Uterus (tissue), 4 donors: ENCODE measurements at places on chromosomes 7 and 10.
A peak's percentile ranks its signal among the peaks of the same experiment; 100 is the strongest.

GRCh38 chr10:69439813-69440506 is 11.3 kb upstream of the TSPAN15 start:
- DNase-seq = no peak

GRCh38 chr10:113716109-113716910 is 35.2 kb upstream of the PLEKHS1 start:
- DNase-seq = no peak

GRCh38 chr7:28685644-28686417 is 272.3 kb downstream of the TRIL start:
- DNase-seq = peak; percentile 95

- no peak for DNase-seq
Observed at GRCh38 chr7:123711832-123712293, 36.9 kb downstream of the WASL start.

DNA sequence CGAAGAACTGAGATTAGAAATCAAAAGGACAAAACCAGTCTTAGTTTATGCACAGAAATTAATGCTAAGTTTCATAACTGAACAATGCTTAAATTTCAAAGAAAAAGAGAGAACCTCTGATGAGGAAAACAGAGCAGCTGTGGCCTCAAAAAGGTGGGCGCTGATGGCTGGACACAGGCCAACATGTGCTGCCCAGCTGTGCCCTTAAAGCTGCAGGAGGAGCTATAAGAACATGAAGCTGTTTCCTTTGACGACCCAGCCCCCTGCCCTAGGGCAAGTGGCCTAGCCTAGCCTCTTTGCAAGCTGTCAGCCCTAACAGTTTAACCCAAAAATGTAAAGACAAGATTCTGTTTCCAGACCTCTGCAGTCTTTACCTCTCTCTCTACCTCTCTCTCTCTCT is 107.7 kb downstream of the GRID1 start:
- DNase-seq = no peak

DNA sequence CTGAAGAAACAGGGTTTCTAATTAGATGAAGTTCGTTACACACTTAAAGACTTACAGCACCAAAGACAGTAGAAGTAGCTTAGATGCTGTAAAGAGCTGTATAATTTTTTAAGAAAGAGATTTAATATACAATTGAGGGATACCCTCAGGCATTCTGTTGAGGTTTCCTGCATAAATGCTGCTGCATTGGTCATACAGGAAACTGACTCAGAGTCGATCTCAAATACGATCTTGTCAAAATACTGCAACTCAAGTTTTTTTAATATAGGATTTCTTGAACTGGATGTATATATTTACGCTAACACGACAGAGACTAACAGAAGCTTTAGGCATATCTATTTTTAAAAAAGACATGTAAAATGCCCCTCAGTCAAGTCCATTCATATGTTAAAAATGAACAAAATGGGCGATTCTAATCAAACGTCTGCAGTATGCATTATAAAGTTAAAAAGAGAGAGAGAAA is 2.4 kb upstream of the ARID5B start:
- no peak for DNase-seq

DNA sequence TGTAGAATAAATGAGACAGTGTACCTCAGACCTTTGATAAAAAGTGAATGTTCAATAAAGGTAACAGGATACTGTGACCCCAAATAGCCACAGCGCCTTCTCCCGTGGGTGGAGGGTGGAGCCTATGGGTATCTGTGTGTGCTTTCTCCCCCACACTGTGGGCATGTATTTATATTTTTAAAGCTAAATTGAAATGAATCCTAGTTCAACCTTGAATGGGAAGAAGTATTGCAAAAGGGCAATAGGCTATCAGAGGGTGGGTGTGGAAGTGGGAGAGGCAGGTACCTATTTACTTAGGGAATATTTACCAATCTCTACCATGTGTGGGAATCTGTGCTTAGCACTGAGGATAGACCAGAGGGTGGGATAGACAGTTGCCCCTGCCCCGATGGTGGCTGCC is 68.9 kb downstream of the PFKFB3 start:
- no peak for DNase-seq

DNA sequence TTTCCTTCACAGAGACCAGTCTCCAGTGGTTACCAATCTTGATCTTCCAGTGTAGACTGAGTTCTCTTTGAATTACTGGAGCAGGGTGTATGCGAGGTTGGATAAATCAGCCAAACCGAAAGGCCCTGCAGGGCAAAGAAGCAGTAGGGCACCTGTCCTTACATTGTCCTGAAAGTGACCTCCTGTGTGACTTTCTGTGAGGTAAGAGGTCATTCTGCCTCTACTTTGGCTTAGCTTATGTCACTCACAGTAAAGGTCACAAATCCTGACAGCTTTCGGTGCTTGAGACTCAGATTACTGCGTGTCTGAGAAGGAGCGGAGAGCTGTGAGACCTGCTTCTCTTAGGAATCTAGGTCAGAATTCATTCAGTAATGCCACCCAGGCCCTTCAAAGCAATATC is 252.7 kb upstream of the ETV1 start:
- no peak for DNase-seq

DNA sequence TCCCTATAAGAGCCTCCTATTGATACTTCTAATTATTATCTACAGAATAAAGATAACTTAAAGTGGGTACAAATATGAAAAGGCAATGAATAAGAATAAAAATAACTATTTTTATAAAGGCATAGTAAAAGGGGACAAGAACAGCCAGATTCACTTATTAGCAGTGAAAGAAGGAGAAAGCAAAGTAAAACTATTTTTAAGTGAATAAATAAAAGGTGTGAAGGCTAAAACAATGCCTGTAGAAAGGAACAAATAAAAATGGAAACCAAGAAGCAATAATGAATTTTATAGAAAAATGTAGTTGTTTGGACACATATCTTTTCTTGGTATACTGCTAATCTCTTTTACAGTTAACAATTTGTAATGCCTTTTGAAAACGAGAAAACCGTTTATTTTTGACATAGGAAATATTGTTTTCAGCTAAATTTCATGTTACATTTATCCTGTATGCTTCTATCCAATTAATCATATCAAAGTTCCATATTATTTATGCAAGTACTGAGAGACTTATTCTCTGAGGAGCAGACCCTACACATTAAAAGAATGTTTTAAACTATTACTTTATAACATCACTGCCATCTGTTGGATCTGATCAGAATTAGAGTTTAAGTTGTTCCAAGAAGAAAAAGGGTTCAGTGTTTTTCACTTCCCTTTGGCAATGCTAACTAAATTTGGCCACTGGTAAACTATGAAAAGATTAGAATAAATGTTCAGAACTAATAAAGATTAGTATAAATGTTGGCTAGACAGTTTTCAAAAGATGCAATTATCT is 59.1 kb downstream of the ARMC3 start:
- DNase-seq = no peak

GRCh38 chr10:48364659-48365405 is 58.4 kb downstream of the MAPK8 start:
- DNase-seq = no peak

- no peak for DNase-seq
Observed at GRCh38 chr10:35492386-35493195, 112.5 kb upstream of the GJD4 start.
